ENCODE measurements at places on chromosomes 4 and X.

DNA sequence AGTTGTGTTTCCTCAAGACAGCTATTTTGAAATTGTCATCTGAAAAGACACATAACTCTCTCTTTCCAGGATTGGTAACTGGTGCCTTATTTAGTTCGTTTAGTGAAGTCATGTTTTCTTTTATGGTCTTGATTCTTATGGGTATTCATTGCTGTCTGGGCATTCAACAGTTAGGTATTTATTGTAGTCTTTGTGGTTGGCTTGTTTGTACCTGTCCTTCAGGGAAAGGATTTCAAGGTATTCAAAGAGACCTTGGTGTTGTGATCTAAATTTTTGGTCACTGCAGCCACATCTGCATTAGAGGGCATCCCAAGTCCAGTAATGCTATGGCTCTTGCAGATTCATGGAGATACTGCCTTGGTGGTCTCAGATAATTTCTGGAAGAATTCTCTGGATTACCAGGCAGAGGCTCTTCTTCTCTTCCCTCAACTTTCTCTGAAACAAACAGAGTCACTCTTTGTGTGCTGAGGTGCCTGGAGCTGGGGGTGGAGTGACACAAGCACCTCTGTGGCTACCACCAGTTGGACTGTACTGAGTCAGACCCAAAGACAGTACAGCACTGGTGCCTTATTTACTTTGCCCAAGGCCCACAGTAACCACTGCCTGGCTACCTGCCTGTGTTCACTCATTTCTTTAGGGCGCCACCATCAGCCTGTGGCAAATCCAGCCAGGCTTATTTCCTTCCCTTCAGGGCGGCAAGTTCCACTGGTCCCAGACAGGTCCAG is 620.4 kb downstream of the KCNIP4 start:
- no peak for DNase-seq

- no peak for DNase-seq
Measured at GRCh38 chr4:134388351-134388750, 186.8 kb upstream of the PABPC4L start.

DNA sequence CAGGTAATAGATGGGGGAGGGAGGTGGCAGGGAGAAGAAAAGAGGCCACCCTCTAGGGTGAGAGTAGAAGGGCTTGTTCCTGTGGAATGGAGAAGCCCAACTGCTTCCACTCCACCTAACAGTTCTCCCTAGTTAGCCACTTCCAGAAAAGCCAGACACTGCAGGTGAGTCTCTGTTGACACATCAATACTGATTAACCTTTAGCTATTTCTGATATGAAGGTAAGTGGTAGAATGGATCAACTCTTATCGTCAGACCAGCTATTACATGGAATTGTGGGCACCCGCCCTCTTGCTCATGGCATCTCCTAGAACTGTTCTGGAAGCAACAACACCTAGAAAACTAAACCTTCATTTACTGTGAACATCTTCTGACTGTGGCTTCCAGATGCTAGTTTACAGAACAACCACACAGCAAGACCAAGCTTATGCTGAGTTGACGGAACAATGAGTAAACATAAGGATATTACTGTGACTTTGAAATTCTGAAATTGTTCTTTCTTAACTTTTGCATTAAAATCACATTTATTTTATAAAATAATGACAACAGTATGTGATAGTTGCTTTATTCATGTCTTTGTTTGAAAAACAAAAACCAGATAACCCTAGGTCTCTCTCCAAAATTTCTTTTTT is 44.7 kb downstream of the ANXA3 start:
- DNase-seq = peak; percentile 88

GRCh38 chr4:184396570-184397515 is 77.5 kb downstream of the IRF2 start:
- DNase-seq = no peak

- no peak for DNase-seq
Measured at GRCh38 chr4:67403342-67403741, 142.0 kb downstream of the CENPC start.

DNA sequence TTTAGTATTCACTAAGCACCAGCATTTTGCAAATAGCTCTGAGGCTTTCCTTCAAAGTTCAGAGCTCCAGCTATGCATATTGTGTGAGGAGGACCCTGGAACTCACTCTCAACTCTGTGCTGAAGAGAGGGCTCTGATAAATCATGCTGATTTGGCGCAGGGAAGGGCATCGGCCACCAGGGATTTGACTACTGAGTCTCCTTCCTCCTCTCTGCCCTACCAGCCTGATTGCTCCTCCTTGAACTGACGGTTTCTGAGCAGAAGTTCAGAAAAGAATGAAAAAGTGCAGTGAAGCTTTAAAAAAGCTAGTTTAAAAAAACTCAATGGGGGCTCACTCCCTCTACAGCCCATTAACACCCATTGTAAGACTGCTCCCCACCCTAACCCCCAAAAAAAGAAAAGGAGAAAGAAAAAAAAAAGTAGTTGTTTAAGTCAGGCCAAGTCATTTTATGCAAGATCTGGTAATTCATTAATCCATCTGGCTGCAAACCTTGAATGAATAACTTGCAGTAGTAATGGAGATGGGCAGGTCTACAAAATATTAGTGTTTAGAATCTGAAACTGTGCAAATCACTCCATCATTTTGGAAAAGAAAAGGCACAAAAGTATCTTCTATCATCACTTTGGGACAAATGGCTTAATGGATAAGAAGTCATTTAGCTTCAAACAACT is 13.3 kb downstream of the PPARGC1A start:
- peak; percentile 18 for DNase-seq

DNA sequence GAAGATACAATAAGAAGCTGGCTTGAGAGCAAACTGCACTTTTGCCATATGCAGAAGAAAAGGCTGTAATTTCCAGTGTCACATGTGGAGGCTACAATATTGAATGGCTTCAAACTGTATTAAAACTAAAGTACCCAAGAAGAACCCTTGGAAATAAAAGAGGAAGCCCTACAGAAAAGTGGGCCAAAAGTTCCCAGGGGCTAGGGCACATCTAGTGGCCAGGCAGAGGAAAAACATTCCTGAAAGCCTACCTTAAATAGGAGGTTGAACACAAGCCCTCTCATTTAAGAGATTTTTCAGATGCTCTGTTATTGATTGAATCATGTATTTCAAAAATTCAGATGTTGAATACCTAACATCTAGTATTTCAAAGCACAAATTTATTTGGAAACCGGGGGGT is 40.6 kb upstream of the PRDX4 start:
- DNase-seq = no peak

GRCh38 chrX:151983186-151983585 is 8.7 kb upstream of the GABRE start:
- DNase-seq = peak; percentile 52

DNA sequence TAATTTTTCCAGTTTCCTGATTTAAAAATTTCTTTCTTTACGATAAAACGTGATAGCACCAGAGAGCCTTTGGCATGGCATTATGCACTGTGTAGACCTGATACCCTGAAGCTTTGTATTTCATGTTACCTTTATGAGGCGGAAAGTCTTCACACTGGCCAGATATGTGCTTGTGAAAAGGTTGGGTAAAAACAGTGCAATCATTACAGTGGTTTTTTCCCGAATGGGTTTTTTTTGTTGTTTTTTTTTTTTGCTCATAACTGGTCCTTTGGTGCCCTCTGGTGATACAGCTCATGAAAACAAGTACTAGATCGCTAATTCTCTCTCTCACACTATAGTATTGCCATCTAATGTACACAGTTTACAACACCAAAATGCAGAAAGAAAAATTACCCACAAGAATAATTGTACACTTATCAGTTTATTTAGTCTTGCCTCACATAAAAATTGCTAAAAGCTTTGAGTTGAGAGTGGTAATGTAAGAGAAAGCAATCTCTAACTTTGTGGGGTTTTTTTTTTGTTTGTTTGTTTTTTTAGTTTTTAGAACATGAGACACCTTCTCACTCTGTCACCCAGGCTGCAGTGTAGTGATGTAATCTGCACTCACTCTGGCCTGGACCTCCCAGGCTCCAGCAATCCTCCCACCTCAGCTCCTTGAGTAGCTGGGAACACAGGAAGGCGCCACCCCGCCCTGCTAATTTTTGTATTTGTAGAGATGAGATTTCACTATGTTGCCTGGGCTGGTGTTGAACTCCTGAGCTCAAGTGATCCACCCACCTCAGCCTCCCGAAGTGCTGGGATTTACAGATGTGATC is 21.3 kb downstream of the SPCS3 start:
- peak; percentile 34 for DNase-seq

GRCh38 chr4:125727931-125728330 is 413.2 kb downstream of the FAT4 start:
- DNase-seq = no peak

DNA sequence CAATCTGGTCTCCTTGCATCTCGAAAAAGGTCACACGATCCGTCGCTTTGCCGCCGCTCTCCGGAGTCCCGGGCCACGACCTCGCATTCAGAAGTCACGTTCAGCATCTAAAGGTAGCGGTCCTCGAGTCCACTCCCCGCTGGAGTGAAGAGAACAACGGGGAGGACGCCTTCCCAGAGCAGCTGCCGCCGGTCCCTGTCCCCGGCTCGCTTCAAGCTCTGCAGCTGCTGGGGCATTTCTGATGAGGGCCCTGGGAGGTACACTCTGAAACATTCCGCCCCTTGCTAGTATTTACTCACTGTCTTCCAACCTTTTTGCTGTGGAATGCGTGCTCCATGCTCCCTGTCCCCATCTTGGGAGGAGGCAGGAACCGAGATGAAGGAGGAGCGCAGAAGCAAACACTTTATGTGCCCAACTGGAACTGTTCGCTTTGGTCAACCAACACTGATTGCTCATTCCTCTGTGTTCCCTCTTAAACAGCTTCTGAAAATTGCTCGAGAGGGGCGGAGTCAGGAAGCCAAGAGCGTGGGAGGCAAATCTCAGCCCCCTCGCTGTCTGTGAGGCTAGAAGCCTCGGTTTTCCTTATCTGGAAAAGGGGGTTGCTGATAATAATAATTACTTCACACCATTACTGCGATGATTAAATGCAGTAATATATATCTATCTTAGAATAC is 6.4 kb upstream of the VAMP7 start:
- no peak for DNase-seq

GRCh38 chrX:43557792-43558191 is 98.3 kb upstream of the MAOA start:
- DNase-seq = peak; percentile 59

DNA sequence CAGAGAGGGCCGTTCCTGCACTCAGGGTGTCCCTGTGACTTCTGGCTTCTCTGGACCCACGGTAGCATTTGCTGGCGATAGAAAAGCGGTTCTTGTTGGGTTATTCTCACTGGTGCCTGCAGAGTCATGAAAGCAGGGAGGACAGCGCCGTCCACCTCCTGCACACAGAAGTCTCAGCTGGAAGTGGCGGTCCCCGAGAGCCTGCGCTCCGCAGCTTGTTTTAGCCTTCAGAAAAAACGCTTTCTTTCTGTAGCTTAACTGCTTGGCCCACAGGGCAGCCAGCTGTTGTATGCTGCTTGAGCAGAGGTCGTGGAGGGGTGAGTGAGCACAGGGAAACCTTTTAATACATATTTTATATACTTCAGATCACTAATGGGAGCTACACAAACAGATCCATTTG is 400.7 kb upstream of the FAT1 start:
- DNase-seq = no peak

DNA sequence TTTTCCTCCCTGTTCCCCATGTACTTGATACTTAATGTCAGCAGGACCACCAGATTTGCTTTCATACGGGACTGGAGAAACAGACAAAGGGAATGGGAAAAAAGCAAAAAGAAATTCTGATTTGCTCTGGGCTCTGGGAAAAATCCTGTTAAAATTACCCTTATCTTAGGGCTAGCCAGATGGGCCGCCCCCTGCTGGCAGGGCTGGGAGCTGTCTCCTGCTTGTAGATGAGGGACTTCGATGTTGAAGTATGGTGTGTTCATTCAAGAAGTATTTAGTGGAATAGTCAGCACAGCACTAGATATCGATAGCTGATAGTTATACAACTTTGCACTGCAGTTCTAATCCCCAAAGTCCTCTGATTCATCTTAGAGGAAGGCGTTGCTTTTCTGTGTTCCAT is 45.8 kb downstream of the BCORL1 start:
- DNase-seq = peak; percentile 46

GRCh38 chrX:63889001-63889400 is 104.0 kb upstream of the ARHGEF9 start:
- DNase-seq = no peak

GRCh38 chr4:48891028-48891619 is 15.4 kb downstream of the OCIAD2 start:
- no peak for DNase-seq

- no peak for DNase-seq
Measured at GRCh38 chr4:125434136-125434535, 119.4 kb downstream of the FAT4 start.

DNA sequence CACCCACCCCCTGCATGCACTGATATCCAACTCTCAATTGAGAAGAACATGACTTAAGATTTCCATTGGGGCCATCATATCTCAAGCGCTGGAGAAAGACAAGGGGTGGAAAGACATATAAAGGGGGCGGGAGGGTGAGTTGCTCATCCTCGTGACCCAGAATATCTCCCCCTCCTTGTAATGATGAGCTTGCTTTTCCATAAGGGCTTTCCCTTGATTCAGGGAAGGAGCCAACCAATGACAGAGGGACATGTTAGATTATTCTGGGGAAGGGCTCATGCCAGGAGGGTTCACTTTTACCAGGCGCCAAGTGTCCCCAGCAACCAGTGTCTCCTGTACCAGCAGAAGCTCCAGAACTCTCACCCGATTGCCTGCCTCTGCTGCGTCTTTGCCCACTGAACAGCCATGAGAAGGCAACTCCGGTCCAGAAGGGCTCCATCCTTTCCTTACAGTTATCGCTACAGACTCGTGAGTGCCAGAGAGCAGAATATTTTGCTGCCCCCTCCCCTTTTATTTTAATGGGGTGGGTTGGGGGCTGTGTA is at the start of gene ATP1B4:
Gene ATP1B4 (plus strand): TSS at position 326 of the 542 bp plus-strand sequence. CDS start 80 bp downstream, at position 406.
- no peak for DNase-seq

DNA sequence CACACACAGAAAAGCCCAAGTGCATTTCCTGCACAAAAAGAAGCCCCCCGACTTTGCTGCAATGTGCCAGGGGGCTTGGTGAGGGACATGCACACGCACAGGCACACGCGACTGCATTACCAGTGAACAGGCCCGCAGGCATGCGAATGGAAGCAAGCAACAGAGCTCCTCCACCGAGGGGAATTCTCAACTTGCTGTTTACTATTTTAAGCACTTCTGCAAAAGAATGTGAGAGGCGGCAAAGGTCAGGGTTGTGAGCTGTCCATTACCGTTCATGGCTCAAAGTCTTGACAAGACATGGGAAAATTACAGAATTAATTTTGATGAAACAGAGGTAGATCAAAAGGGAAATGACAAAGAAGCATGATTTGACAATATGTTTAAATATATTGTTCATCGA is 342.5 kb upstream of the NOCT start:
- no peak for DNase-seq

Measured in small intestine (tissue), 16 donors.